ENCODE measurements at places on chromosomes 5 and 9.

DNA sequence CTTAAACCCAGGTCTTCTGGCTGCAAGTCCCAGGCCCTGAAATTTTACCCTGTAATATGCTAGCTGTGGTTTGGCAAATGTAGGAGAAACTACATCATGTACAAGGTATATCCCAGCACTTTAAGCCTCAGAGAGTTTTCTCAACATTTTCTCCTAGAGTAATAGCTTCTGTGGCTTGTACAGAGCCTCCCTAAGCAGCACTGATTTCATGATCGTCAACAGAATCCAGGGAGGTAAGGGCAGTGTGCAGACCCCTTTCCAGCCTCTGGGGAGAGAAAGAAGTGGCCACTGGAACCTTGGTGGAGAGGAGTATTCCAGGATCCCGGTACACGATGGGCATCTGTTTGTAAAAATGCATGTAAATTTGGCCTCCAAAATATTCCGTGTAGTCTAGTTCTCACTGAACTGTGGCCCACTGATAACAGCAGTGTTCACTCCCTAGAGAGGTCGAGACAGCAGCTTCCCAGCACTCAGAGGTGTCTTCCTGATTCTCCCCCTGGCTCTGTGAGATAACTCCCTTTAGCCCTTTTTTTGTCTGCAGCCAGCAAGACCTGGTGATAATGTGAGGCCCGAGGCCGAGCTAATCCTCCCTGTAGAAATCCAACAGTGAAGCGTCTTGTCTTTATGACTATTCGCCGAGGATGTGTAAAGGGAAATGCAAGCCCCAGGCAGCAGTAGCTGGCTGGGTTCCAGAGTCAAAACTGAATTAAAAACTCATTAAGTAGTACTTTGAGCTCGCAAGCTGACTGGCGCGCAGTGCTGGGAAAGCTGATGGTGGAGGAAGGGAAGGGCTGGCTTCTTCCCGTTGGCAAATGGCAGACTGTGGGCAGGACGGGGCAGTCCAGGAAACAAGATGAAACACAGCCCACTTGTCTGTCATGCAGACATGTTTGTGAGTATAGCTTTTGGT lies 59.0 kb downstream of the MAP1B start:
- DNase-seq: no peak

- DNase-seq: peak; percentile 29
These were observed 75.7 kb upstream of the FBXW11 start for GRCh38 chr5:172082180-172082579.

DNA sequence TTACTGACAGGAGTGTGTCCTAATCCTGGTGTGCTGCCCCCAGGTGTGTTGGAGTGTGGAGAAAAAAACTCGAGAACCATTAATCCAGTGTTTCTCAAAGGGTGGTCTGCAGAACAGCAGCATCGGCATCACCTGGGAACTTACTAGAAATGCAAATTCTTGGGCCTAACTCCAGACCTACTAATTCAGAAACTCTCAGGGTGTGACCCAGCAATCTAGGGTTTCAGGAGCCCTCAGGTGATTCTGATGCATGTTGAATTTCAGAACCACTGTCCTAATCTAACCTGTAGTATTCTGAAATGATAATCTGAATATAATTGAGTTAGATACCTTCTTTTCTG lies 30.0 kb upstream of the IL6ST start:
- no peak for DNase-seq

GRCh38 chr9:97935276-97935675 lies 2.7 kb downstream of the HEMGN start:
- DNase-seq: no peak

DNA sequence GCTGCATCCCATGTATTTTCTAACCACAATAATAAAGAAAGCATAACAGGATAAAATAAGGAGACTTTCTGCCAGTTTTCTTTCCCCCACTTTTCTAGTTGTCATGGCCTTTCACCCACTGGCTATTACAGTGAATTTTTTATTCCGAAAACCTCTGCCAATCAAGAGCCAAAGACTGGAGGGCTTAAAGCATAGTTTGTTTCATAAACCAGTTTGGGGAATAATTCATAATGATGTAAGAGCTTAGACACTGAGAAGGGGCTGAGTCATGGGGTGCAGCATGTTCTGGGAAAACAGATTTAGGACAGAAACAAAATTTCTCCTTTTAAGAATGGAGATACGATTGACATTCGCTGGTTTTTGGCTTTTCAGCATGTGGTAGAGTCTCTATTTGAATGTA lies 4.4 kb upstream of the GLIPR2 start:
- no peak for DNase-seq

DNA sequence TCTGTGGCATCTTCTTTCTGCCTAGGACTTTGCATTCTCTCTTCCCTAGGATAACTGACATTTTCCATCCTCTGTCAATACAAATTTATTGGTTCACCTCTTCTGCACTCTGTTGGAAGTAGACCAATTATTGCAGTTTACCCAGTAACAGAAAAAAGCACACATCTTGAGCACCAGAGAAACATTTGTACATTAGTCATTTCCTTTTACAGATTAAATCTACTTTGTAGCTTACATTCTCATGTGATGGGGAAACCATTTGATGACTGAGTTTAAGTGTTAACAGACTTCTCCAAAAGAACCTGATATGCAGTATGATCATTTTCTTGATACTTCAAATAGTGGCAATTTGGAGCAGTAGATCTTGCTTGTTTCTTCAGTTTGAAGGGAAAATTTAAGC lies 1098.8 kb downstream of the DTWD2 start:
- DNase-seq: no peak

DNA sequence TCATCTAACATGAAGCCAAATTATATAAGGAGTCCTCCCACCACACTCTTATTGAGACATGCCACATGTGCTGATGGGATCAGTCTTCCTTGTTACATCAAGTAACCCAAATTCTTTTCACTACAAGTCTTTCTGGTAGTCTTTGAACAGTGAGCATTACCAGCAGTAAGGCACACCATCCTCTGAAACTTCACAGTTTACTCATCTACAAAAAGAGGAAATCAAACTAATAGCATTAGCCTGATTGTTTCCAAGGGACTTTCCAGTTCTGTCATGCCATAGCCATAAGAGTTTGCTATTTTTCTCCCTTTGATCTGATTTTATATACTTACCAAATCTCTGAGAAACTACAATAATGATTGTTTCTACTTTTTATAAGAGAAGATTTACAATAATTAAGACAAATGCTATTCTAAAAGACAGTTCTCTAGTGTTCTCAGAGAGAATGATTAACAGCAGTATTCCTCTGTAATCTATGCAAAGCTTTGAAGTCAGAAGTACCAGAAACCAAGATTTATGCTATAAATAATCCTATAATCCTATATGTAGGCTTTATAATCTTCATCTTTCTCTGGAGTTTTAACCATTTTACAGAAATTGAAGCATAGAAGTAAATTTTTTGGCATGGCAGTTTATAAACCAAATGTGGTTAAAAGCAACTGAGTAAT lies 166.2 kb upstream of the ACO1 start:
- DNase-seq: no peak

DNA sequence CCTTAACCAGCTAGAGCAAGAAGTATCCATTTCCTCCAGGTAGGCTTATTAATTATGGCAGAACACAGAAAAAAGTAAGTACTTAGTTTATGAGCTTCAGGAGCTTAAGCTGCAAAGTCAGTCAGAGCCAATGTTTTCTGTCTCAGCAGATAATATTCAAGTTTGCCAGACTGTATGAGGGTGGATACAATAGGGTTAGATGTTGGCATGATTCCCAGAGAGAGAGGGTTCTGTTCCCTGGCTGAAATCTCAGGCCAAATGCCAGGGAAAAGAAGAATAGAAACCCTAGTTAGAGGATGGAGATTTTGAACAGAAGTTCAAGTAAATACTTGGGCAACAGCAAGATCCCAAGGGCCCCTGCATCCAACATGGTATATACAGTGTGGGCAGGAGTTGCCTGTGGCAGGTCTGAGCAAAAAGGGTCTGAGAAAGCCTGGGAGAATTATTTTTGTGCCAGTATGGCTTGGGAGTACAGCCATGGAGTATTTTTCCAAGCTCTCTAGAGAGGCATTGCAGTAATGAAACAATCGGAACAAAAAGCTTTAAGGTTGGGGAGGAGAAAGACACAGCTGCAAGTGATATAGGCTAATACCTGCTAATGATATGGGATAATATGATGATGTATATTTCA lies 31.0 kb upstream of the ISOC1 start:
- DNase-seq: no peak

- DNase-seq: no peak
These were observed 344.1 kb downstream of the PLK2 start for GRCh38 chr5:58115811-58116210.

DNA sequence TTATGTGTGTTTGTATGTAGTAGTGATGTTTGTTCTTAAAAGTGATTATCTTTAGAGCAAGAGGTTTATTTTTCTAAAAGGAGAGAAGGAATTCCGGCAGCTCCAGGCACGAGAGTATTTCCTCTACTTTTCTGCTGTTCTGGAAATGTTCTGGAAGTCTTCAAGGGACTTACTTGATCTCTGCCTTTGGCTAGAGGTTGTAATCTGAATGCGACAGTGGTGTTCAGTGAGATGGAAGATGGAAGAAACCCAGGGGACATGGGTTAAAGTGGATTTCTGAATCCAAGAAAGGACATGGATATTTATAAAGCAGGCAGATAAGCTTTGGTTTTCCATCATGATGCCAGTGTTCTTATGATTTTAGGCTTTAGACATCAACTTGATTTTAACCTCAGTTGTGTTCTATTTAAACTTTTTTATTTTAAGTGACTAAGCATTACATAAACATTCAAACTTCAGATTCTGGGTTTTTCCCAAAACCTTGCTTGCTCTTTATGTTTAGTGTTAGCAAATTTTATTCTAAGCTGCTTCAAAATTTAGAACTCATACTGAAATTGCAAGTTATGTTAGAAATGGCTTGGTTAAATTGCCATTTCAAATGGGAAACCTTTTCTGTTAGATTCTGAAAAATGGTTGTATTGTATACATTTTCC lies 3.6 kb downstream of the GPR21 start:
- DNase-seq: no peak

GRCh38 chr9:37486616-37487548 lies 1.1 kb downstream of the POLR1E start:
- DNase-seq: no peak

DNA sequence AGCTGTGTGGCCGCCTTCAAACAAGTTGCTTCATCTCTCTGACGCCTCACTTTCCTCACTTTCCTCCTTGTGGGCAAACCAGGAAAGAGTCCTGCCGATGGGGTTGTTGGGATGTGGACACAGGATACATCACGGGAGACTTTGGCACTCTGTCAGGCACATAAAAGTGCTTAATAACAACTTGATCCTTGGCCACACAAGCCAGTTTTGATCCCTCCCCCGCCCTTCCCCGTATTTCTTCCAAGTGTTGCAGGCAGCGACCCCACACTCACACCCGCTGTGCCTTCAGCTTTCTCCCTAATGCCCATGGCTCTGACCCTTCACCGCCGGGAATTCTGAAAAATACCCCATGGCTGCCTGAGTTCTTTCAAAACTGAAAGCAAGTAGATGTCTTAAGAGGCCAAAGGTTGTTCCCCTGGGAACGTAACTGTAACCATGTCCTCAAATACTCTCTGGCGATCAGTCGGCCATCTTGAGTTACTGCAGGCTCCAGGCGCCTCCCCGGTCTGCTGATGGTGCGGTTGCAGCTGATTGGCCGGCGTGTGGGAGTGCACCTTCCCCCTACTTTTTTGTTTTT lies 59.8 kb downstream of the ARHGEF37 start:
- DNase-seq: no peak

- DNase-seq: no peak
These were observed 16.3 kb downstream of the TNFSF8 start for GRCh38 chr9:114914139-114914538.
